Inflammatory macrophage (primary cell): ENCODE measurements at places on chromosomes 16 and 17.

DNA sequence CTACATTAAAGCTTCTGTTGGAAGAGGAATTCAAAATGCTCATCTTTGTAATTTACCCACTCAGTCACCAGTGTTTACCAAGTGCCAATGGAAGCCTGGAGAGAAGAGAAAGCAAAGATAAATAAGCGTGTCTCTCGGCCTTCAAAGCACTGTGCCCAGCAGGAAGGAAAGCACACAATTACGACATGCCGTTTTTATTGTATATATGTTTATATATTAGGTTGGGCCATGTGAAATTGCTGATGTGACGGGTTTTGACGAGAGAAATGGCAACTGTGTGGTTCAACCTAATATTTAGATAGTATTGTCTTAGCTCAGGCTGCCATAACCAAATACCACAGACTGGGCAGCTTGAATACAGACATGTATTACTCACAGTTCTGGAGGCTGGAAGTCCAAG is 79.3 kb upstream of the HSBP1 start:
- DNase-seq = no peak

GRCh38 chr16:52906281-52906680 is 146.4 kb downstream of the CHD9NB start:
- no peak for DNase-seq

- no peak for DNase-seq
Observed at GRCh38 chr16:2398520-2398919, 30.7 kb upstream of the CCNF start.

GRCh38 chr16:4947722-4948503 is 10.2 kb upstream of the SEC14L5 start:
- DNase-seq = peak; percentile 59

GRCh38 chr16:21327046-21327445 is 49.0 kb upstream of the CRYM start:
- DNase-seq = no peak

- DNase-seq = no peak
Observed at GRCh38 chr16:10387188-10387617, 1.3 kb downstream of the ATF7IP2 start.

- no peak for DNase-seq
Observed at GRCh38 chr17:21292867-21293830, 8.6 kb downstream of the MAP2K3 start.

GRCh38 chr17:1112875-1113274 is 66.9 kb downstream of the ABR start:
- DNase-seq = no peak

- no peak for DNase-seq
Observed at GRCh38 chr17:57655553-57655952, 89.5 kb downstream of the CCDC182 start.

GRCh38 chr17:19507775-19508576 is 25.7 kb upstream of the SLC47A1 start:
- peak; percentile 81 for DNase-seq

GRCh38 chr17:38469875-38470274 is 41.6 kb downstream of the ARHGAP23 start:
- no peak for DNase-seq

- DNase-seq = no peak
Observed at GRCh38 chr16:51139568-51139967, 11.5 kb downstream of the SALL1 start.

DNA sequence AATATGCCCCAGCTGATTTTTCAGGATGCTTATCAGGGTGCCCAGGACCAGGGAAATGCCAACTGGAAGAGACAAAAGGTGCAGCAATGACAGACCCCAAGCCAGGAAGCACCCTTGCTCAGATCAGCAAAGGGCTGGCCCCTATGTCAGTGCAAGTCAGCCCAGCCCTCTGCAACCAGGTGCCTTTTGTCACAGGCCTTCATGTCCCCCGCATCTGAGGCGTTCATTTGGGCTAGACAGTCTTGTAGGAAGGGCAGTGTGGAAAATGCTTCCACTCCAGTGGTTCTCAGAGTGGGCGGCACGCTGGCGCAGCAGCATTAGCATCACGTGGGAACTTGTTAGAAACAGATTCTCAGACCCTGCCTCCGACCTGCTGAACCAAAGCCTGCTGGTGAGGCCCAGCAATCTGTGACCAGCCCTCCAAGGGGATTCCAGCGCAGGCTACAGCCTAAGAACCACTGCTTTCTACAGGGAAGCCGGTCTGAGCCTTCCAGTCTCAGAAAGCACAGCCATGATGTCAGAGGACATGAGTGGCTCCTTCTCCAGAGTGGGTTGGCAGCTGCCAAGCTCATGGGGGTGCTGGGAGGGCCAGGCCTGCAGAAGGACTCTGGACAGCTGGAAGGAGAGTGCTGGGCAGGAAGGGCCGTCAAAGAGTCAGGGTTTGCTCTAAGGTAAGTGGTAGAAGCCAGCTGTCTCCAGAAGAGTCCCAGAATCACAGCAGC is 13.1 kb downstream of the SLC47A2 start:
- no peak for DNase-seq

DNA sequence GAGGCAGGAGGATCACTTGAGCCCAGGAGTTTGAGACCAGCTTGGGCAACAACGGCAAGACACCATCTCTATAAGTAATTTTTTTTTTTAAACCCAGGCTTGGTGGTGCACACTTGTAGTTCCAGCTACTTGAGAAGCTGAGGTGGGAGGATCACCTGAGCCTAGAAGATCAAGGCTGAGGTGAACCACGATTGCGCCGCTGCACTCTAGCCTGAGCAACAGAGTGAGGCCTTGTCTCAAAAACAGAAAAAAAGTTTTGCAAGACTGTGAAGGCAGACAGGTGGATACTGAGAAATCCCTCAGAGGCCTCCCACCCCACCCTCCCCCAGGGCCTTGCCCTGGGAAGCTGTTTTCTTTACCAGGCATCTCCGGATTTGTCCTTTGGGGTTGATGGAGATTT is 125.4 kb downstream of the MGAT5B start:
- DNase-seq = no peak

DNA sequence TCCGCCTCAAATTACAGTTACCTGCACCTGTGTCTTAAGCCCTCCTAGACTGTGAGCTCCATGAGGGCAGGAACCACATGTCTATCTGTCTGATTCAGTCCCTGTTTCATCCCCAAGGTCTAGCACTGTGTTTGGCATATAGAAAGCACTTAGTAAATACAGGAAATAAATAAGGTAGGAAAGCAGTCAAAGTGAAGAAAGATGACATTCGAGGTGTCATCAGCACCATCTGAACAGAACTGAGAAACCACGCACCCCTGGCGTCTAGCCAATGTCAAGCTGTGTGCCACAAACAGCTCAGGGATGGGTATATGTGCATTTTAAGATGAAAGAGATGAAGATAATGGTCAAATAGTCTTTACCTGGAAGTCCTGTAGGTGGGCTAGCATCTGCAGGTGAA is 79.6 kb upstream of the ATP2A3 start:
- DNase-seq = no peak

GRCh38 chr17:17540278-17540906 is 44.2 kb upstream of the RASD1 start:
- no peak for DNase-seq

DNA sequence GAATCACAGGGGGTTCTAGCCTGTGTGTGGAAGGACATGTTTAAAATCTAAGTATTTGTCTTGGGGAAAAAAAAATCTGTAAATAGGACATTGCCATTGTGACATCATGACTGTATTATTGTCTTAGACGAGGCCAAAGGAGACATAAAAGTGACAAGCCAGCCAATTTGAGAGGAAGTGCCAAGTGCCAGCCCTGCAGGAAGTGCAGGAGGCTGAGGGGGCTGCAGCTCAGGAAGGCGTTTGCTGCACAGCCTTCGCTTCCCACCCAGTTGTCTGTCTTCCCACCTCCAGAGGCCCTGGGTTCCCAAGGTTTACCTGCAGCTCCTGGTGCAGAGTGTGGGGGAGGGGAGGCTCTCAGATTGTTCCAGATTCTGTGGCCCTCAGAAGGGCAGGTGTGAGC is 1.3 kb downstream of the ADCY7 start:
- DNase-seq = peak; percentile 63

- no peak for DNase-seq
Observed at GRCh38 chr16:17475104-17475503, 4.3 kb upstream of the XYLT1 start.

DNA sequence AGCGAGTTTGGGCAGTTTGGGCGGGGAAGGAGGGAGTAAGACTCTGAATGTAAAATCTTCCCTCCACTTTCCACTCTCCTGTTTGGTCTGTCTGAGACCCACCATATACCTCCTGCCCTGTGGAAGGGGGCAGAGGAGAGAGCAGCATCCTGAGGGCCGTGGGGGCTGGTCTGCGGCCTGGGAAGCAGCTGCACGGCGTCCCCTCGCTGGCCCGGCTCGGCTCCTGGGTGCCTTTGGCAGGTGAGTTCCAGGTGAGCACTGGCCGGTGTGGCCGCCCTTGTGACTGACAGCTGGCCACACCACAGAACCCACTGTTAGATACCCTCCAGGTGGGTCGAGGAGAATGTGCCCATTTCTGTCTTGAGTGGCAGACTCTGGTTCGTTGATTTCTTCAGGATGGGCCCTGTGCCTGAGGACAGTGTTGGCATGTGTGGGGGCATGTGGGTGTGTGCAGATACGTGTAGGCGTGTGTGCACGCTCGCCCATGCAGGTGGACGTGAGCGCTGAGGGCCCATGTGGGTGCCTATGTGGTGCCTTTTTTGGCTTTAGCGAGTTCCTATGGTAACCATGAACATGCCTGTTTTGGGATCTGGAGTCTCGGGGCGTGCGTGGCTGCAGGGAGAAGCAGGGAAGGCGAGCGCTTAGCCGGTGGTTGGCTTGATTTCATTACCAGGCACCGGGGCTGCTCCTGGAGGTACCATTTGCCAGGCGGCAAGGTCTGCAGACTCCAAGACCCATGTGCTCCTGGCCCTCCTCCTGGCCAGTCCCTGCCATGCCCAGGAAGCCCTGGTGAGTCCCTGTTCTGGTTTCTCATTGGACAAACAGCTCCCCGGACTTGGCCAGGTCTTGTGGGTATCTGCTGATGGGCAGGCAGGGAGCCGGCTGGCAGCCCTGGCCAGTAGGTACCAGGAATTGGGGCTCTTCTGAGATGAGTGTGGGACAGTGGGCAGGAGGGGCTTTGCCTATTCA is 12.4 kb downstream of the RAP1GAP2 start:
- DNase-seq = no peak

DNA sequence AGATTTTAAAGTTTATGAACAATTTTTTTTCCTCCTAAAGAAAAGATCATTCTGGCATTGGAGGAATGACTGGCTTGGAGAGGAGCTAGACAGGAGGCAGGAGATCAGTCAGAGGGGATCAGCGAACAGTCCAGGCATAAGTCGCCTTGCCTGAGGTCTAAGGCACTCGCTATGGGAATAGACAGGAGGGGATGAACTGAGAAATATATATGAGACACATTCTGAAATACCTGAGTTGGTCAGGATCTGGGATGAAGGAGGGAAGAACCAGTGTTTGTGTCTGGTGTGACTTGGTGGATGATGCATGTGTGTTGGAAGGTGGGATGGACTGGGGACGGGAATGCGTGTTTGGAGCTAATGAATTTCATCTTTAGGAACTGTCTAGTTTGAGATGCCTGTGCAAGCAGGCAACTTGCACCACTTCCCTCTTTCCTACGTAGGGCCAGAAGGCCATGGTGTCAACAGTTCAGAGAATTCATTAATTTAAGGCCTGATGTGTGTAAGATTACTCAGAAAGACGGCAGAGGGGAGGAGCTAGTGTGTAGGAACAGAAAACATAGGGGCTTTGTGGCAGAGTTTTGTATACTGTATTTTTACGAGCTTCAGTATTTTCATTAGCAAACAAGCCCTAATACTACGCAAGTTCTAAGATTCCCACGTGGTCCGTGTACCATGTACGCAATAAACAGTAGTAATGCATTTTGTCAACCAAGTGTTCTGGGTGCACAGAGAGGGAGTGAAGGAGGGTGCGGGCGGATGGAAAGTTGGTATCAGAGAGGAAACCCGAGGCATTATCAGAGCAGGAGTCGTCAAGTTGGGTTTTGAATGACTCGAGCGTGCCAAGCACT is 825 bp downstream of the HEATR6 start:
- peak; percentile 73 for DNase-seq

DNA sequence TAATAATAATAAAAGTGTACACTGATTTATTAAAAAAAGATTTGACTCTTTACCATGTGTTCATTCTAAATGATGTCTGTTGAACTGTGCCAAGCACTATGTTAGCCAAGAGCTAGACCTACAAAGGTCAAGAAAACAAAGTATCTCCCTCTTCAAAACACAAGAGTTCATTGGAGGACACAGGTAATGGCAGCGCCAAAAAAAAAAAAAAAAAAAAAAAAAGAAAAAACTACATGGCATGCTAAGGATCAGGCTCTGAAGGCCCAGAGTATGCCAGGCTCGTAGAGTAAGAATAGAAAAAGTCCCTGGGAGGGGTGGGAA is 35.2 kb downstream of the CYTH1 start:
- DNase-seq = no peak

DNA sequence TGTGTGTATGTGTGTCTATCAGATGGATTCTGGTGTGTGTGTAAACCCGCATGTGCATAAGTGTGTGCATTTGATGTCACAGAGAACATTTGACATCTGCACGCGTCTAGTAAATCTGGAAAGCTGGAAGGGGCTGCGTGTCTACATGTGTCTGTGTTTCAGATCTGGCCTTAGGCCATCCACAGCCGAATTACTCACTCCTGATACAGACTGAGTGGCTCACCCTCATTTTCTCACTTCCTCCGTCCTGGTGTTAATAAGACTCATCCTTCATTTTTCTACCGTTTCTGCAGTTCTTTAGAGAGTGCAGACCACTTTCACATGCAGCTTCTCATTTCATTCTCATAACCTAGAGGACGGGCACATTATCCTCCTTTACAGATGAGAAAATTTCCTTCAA is 491.6 kb downstream of the CDH13 start:
- no peak for DNase-seq

DNA sequence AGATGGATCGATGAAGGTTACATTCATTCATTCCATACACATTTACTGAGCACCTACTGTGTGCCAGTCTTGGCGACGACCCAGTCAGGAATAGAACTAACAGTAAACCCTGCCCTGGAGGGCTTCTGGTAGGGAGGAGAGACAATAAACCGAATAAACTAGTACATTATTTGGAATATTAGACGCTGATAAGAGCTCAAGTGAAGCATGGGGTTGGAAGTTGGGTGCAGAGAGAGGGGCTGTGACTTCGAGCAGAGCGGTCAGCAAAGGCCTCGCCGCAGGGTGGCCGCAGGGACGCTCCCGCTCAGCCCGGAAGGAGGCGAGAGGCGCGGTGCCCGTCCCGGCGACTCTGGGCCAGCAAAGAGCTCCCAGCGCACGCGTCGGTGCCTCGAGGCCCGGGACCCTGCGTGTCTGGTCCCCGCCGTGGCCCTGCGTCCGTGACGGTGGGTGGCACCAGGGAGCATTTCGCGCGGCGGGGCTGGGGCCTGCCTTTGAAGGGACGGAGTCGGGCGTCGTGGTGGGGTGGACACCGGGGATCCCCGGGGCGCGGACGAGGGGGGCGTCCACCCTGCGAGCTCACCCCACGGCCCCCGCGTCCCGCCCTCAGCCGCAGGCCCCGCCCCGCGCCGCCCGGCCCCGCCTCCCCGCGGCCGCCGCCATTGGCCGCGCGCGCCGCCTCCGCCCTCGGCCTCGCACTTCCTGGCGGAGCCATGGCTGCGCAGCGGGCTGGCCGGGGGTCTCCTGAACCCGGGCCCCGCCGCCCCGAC is at the start of gene KLHL36:
TSS of gene KLHL36 (plus strand) at position 684 of the 767 bp plus-strand sequence. CDS start 2,357 bp downstream, outside the sequence.
- peak; percentile 72 for DNase-seq

- DNase-seq = peak; percentile 0
Observed at GRCh38 chr17:11598274-11599221, at the start of gene DNAH9. Gene DNAH9, plus strand, starts transcription at chr17:11598470. Its CDS starts 29 bp downstream, at chr17:11598499.
